Astrocyte (in vitro differentiated cells and primary cell): ENCODE measurements at places on chromosomes 7 and 10.

- DNase-seq = no peak
Measured at GRCh38 chr7:156544919-156545715, 95.5 kb upstream of the RNF32 start.

DNA sequence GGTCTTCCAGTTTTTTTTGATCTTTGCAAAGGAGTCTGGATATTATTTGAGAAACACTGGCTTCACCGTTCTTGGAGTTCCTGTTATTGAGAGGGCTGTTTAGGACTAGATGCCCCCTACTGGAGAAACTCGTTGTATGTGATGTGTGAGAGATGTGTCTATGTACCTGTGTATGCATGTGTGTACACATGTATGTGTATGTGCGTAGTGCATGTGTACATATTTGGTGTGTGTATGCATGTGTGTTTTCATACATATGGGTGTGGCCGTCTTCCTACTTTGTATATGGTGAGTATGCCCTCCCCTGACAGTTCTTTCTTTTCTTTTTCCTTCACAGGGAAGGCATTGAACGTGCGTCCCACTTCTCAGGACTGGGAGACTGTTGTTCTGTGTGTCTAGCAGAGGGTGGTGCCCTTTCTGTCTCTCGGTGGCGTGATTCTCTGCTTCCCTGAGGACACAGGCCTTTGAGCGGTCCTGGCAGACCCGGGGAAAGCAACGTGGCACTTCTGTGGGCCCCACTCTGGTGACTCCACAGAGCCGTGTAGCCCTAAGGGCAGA is 3.0 kb upstream of the CALHM3 start:
- DNase-seq = peak; percentile 36

GRCh38 chr7:36736899-36737211 is 12.6 kb upstream of the AOAH start:
- DNase-seq = no peak

- no peak for DNase-seq
Measured at GRCh38 chr7:41592236-41592635, 110.7 kb downstream of the INHBA start.

- DNase-seq = peak; percentile 70
Measured at GRCh38 chr10:14653271-14654161, 121.2 kb downstream of the FAM107B start.

GRCh38 chr7:106896231-106896630 is 31.1 kb downstream of the PIK3CG start:
- no peak for DNase-seq

GRCh38 chr10:29268011-29268410 is 20.9 kb upstream of the LYZL1 start:
- DNase-seq = no peak

- DNase-seq = no peak
Measured at GRCh38 chr10:70555371-70555770, 47.2 kb downstream of the PRF1 start.
